NCI-H2171 treated with DMSO at 0.1 percent for 48 hours (cell line): ENCODE measurements at places on chromosomes 1 and 21.

DNA sequence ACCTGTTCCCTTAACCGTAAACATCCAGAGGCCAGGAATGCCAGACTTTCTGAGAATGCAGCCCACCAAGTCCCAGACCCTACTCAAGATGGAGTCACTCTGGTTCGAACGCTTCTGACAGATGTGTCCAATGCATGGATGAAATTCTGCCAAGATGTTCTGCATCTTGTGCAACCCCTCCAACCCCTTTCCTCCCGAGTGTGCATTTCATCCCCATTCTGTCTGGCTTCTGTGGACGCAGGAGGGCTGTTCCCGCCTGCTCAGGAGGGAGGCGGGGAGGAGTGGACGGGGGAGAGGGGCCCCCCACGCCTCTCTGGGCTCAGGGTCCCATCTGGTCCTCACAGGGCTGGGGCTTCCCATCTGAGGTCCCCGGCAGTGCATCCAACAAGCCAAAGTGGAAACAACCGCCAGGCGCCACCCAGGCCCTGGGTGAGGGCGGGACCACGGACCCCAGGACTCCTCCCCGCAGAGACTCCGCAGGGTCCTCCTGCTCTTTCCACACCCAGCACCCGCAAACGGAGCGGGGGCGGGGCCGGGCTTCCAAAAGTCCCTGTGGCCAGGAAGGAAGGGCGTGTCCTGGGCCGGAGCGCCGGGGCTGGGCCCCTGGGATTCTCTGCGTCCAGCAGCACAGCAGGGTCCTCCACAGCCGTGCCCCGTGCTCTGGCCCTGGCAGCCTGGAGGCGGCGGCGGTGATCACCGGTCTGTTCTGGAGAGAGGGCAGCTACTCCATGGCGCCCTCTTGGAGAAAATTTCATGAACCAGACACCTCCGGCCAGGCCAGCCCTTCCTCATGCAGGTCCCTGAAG, 27.8 kb upstream of the SUMO3 start:
- DNase-seq, result peak; percentile 6

GRCh38 chr1:9161342-9161741, 32.4 kb upstream of the GPR157 start:
- no peak for DNase-seq

GRCh38 chr21:36021251-36021837, 39.0 kb downstream of the SETD4 start:
- no peak for DNase-seq

DNA sequence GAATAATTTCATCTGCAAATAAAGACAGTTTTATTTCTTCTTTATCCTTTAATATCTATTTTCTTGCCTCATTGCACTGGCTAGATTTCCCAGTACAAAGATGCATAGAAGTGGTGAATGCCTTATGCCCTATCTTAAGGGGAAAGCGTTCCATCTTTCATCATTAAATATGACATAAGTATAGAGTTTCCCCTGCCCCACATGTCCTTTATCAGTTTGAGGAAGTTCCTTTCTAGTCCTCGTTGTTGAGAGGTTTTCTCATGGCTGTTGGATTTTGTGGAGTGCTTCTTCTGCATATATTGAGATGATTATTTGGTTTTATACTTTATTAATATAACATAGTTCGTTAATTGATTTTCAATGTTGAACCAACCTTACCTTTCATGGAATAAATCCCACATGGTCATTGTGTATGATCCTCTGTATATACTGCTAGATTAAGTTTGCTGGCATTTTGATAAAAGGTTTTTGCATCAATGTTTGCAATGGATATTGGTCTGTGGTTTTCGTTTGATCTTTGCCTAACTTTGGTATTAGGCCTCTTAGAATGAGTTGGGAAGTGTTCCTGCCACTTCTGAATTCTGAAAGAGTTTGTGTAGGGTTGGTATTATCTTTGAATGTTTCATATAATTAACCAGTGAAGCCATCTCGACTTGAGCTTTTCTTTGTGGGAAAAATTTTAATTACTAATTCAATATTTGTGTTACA, 15.6 kb downstream of the PRKACB start:
- DNase-seq, result no peak

DNA sequence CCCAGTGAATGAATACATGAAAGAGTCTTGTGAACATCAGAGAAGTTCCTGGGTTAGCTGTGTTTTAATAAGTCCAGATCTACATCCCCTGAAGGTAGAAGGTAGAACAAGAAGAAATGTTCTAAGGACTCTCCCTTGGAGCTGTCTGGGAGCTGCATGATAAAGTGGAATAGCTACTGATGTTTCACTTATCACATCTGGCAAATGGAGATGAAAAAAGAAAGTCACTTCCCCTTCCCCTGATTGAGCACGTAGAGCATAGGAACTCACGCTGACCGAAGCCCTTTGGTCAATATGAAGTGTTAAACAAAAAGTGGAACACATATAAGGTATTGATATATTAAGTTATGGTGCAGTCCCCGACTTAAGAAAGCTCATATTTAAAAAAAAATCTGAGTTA, 53.2 kb upstream of the PARP1 start:
- no peak for DNase-seq

DNA sequence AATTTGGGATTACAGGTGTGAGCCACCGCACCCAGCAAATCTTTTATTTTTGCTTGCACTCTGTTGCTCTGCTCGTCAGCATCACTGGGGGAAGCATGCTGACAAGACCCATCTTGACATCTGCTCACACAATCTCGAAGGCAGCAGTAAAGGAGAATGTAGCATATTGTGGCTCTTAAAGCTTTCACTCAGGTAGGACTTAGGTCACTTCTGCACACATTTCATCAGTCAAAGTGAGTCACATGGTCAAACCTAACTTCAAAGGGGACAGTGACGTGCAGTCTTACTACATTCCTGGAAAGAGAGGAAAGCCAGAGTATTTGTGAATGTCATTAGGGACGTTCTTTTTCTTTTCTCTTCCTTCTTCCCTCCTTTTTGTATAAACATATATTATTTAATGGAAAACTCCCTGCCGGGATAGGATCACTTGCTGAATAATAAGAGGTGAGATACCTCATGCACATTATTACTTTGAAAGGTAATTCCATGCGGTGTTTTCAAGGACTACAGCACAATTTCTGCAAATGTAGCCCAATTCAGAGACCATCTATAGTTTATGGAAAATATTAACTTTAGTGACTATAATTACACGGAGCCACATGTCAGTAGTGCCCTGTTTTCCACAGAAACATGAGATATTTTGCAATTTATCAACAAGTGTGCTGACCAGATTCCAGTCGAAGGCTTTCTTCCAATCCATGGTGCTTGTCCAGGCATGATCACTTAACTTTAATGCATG, 19.3 kb upstream of the ACBD6 start:
- no peak for DNase-seq

DNA sequence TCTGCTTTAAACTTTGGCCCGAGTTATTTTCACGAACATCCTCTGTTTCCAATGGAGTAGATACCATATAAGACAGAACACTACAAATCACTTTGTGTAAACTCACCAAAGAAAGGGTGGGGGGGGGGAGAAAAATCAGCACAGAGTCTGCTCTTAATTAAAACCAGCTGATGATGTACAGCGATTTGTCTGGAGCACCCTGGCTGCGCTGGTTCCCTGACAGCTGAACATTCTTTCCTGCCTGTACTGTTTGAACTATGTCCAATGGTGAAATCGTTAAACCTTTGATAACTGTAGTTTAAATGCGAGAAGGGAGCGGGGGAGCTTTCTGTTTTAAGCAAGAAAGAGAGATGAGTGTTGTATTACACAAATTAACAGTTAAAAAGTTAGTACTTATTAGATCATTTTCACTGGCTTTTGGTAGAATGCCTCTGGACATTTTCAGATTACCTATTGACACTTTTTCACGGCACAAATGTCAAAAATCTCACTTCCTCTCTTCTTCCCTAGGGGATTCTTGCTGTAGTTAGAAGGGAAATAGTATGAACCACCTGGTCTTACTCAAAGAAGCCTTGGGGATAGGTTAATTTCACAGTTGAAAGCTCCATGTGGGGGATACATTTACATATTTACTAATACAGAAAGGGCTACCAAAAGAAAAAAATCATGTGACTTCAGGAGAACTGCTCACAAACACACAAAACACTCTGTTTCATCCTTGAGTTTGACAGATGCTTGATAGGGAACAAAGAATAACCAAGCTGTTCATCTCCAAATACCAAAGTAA, 140.2 kb upstream of the RUNX1 start:
- DNase-seq, result no peak

- DNase-seq, result no peak
Observed at GRCh38 chr1:33061834-33062233, 19.1 kb upstream of the AZIN2 start.

DNA sequence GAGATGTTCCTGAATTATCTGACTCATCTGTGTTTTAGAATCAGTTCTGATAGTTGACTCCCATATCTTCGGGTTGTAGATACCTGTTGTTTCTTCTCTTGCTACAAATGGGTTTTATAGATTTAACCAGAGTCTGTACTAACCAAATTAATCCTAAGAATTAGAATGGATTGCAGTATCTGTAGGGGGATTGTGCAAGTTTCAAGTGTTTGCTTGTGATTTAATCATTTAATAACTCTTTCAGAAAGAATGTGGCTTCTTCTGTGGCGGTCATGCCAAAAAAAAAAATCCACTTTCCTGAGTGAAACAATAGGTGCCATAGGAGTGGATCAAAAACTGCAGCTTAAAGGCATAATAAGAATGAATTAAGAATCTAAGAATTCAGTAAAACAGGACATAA, 9.4 kb downstream of the IPO9 start:
- DNase-seq, result no peak

DNA sequence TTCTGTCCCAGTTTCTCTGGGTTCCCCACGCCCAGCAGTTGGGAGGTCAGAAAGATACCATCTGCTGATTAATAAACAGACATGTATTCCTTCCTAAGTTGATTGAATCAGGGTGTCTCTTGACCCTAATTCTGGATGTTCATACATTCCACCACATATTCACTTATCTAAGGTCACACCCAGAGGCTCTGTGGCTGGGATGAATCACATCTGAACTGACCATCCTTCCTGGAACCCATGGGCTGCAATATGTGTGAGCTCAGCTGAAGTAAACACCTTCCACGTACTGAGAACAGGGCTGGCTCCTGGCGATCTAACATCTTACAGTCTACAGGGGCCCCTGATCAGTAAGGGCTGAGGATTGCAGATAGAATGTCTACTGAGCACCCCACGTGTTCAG, 20.5 kb upstream of the TRABD2B start:
- DNase-seq, result no peak

GRCh38 chr1:38153778-38154470, 107.3 kb upstream of the POU3F1 start:
- peak; percentile 94 for DNase-seq
